ENCODE measurements at places on chromosomes 11 and 22. TPM values are rescaled to one million over a fixed set of nuclear protein-coding genes. Genes with fewer than 3 reads are reported as not detected.

Gene ANKK1
- not detected for total RNA-seq

- DNase-seq: no peak
- H3K27ac ChIP-seq: no peak overlapping the region
- H3K4me3 ChIP-seq: no peak overlapping the region
- H3K36me3 ChIP-seq: no peaks in the 10 kb centered on the region
- no peaks in the 10 kb centered on the region for H3K27me3 ChIP-seq
Observed at GRCh38 chr22:36155702-36156101, 4.9 kb downstream of the APOL3 start.

- DNase-seq: peak; percentile 23
- H3K27ac ChIP-seq: no peak overlapping the region
- no peaks in the 10 kb centered on the region for H3K4me1 ChIP-seq
- H3K4me3 ChIP-seq: no peak overlapping the region
- no peaks in the 10 kb centered on the region for H3K36me3 ChIP-seq
Observed at GRCh38 chr11:11010624-11011127, 152.8 kb upstream of the ZBED5 start.

Gene MPZL3
- total RNA-seq: not detected

Gene WNT7B
- total RNA-seq: not detected

Gene FGF19
- total RNA-seq: 10.3 TPM

Gene NTM
- 0.34 TPM for total RNA-seq

DNA sequence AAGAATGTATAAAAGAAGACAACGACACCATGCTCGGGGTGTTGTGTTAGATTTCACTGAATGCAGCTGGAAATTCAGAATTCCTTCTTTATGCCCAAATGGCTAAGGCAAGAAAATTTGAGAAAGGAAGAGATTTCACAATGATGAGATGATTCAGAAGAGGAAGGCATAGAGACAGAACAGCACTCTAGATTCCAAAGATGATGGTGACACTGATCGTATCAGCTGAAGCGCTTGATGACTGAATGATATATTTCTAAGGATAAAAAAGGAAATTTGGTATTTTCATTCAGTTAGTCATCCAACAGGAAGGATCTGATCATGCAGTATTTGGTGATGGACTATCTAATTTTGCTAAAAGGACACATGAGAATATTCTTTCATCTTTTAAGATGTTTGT is 189.2 kb downstream of the EFCAB6 start:
- no peak overlapping the region for H3K4me3 ChIP-seq
- H3K27me3 ChIP-seq: no peaks in the 10 kb centered on the region
- no peak overlapping the region for H3K27ac ChIP-seq
- no peaks in the 10 kb centered on the region for H3K36me3 ChIP-seq

- no peaks in the 10 kb centered on the region for H3K36me3 ChIP-seq
- H3K27me3 ChIP-seq: peaks cover 11% of the 10 kb centered on the region
- peaks cover 26% of the 10 kb centered on the region for H3K4me1 ChIP-seq
- no peak overlapping the region for H3K27ac ChIP-seq
- H3K4me3 ChIP-seq: no peak overlapping the region
Observed at GRCh38 chr22:36546092-36546804, 17.3 kb upstream of the EIF3D start.

Gene SLC22A6
- total RNA-seq: not detected

- DNase-seq: no peak
- H3K4me3 ChIP-seq: no peak overlapping the region
- no peaks in the 10 kb centered on the region for H3K36me3 ChIP-seq
- peaks cover 28% of the 10 kb centered on the region for H3K4me1 ChIP-seq
- no peaks in the 10 kb centered on the region for H3K27me3 ChIP-seq
- no peak overlapping the region for H3K27ac ChIP-seq
Observed at GRCh38 chr11:10116588-10116987, 177.4 kb downstream of the SBF2 start.

DNA sequence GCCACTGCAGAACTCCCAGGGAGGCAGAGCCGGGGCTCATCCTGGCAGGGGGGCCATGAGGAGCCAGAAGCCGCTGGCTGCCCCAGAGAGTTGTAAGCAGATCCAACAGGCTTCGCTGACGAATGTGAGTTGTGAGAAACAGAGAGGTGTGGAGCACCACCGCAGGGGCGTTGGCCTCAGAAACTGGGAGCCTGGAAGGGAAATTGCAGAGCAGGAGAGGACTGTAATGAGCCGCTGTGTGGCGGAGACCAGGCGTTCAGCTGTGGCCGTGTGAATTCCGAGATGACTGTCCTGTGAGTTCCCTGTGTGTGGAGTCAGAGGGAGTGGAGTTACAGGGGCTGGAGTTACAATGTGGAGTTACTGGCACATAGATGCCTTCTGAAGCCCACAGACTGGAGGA is 27.7 kb upstream of the ETS1 start:
- H3K4me3 ChIP-seq: no peak overlapping the region
- no peak overlapping the region for H3K27ac ChIP-seq
- no peak for DNase-seq
- H3K27me3 ChIP-seq: no peaks in the 10 kb centered on the region
